ENCODE measurements at places on chromosomes 12 and 14.
A peak's percentile ranks its signal among the peaks of the same experiment; 100 is the strongest.

DNA sequence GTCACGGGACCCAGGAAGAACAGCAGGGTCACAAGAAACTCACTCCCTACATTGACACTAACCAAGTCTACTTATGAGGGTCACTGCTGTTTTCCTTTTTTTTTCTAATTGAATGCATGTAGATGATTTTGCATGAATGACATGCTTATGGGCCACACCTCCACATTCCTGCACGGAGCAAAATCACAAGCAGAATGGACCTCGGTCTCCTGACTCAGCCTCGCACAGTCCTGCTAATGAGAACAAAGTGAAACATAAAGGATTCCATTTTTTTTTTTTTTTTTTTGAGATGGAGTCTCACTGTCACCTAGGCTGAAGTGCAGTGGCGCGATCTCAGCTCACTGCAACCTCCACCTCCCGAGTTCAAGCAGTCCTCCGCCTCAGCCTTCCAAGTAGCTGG is 12.3 kb downstream of the SCARB1 start:
- no peak for DNase-seq

DNA sequence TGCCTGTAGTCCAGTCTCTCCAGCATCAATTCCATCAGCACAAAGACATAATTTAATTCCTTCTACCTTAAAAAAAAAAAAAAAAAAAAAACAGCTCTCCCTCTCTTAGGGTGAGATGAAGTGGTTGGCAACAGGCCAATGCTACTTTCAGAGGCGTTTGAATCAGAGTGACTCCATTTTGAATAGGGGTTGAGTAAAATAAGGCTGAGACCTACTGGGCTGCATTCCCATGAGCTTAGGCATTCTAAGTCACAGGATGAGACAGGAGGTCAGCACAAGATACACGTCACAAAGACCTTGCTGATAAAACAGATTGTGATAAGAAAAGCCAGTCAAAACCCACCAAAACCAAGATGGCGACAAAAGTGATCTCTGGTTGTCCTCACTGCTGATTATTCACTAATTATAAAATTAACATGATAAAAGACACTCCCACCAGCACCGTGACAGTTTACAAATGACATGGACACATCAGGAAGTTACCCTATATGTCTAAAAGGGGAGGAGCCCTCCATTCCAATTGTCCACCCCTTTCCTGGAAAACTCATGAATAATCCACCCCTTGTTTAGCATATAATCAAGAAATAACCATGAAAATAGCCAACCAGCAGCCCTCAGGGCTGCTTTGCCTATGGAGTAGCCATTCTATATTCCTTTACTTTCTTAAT is 6.9 kb upstream of the TCL1B start:
- DNase-seq: no peak

DNA sequence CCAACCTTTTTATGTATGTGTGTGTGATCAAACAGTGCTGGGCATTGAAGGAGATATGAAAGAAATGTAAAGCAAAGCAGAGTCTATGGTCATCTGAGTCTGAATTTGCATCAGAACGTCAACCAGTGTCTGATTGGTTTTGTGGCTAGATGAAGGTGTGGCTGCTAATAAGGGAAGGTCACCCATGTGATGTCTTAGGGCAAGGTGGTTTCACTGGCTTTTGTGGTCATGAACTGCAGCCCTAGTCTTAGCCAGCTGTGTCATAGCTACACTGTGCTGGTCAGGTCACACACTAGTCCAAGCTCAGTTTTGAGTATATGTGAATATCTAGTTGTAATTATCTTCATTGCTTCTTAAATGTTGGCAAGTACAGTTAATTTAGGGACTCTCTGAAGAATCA is 105.8 kb downstream of the TGFB3 start:
- no peak for DNase-seq

- peak; percentile 89 for DNase-seq
Measured at GRCh38 chr14:74905595-74906142, 17.4 kb downstream of the RPS6KL1 start.

DNA sequence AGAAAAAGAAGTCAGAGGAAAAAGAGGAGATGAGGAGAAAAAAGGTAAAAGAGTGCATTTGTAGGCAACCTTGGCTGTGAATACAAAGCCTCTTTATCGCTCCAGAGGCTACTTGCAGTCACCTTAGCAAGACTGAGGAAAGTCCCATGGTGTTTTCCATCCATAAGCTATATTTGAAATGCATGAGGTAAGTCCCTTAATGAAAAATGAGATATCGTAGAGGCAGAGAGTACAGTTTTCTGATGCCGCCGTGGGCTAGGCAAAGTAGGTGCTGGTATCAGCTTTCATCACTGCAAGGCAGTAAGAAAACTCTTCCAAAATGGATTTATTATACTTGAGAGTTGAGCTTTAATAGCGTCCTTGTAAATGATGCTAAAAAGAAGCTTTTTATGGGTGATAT is 186.8 kb downstream of the ASCL1 start:
- no peak for DNase-seq

- DNase-seq: no peak
Measured at GRCh38 chr14:68879841-68880575, 87.1 kb upstream of the ZFP36L1 start.

DNA sequence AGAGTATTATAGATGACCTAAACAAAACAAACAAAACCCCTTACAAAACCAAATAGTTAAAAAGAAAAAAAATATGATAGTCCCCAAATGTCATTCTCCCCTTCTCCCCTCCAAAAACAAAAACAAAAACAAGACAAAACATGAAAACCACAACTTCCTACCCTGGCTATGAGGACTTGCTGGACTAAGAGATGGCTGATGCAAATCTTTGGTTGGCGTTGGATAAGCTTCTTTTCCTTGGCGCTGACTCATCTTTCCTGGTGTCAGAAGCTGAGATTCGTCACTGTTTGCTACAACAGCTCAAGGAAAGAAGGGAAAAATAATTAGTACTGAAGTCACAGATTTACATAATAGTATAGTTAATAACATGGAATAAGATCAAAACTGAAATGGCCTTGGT is 102.5 kb upstream of the BBS10 start:
- no peak for DNase-seq

DNA sequence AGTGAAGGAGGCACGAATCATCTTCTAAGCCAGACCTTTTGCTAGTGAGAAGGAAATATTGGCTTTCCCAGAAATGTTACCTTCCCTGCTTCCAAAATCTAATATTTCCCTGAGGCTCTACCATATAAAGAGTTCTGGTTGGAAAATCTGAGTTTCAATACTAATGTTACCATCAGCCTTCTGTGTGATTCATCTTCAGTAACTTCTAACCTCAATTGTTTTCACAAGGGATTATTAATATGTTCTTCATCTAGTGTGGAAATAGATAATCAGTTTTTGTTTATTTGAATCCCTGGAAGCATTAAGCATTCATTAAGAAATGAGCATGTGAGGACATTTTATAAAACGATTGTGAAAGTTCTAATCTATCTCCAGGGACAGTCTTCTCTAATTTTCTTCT is 720.9 kb downstream of the AACS start:
- no peak for DNase-seq

DNA sequence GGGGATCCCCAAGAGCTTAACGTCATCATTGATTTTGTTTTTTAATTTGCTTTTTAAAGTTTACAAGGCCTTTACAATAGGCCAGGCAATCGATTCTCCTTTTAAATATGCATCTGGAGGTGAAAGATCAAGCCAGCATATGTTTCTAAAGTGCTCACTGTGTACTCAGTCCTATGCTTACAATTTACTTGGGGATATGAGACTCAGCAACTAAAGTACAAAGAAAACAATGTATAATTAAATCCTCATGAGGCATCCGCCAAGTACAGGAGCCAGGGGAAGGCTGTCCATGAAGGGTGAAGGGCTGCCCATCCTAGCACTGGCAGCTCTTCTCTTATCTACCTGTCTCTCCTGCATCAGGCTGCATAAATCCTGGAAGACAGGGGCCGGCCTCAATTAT is 11.8 kb downstream of the CCDC92 start:
- no peak for DNase-seq

DNA sequence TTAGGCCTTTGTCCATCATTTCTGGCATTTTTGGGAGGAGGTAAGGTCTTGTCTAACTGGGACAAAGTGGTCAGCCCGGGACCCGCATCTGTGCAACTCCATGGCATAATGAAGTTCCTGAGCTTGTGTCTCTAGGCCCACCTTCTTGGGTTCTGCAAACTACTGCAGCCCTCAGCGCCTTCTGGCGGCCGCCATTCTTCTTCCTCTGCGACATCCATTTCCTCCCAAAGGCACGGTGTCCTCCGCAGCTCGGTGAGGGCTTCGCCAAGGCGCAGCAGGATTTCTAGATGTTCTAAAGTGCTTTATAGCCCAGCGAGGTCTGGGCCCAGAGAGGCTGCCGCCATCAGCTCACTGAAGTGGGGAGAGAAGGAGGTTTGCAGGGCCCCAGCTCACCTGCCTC is 134.4 kb upstream of the OR4E1 start:
- no peak for DNase-seq

DNA sequence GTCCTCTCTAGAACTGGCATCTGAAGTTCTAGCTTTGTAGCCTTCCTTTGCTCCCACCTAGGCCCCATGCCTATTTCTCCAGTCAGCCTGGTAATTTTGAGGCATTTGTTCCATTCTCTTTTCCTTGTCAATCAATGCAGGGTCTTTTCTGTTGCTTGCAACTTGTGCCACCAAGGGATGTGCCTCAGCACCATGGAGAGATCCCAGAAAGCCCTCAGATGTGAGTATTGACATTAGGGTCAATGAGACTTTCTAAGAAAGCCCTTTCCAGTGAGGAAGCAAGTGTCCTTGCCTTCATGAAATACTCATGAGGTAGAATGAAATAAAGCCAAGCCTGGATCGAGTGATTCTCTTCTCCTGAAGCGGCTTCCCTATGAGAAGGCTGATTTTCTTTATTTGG is 213.9 kb downstream of the SLC15A4 start:
- no peak for DNase-seq

DNA sequence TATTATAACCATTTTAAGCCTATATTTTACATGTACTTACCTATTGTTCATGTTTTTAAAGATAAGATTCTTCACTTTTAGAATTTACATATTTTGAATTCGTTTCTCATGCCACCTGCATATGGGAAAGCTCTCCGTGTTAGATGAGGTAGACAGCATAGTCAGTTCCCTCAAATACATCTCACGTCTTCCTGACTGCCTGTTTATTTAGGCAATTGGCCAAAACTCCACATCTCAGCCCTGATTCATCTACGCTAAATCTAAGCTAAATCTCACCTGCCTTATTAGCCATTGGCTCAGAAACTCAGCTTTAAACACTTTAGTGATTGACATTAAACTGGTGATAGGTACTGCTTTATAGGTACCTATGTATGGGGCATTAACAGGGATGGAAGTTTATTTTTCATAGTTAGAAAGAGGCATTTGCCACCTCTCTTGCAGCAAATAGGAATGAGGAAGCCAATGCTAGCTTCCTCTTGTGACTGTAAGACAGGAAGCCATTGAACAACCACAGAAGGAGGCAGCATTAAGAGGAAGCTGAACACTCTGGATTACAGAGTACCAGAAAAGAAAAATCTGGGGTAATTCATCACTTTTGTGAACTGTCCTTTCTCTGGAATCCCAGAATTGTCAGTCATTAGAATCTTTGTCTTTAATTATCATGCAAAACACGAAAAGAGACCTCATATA is 111.9 kb downstream of the LRFN5 start:
- DNase-seq: no peak

DNA sequence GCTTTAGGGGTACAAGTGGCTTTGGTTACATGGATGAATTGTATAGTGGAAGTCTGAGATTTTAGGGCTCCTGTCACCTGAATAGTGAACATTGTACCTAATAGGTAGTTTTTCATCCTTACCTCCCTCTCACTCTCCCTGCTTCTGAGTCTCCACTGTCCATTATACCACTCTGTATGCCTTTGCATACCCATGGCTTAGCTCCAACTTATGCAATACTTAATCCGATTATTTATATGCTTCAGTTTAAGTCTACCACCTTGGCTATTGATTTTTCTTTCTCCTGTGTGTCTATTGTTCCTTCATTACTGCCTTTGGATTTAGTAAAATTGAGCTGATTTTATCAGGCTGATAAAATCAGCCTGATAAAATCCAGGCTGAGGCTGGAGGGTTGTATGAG is 30.5 kb upstream of the C12orf71 start:
- DNase-seq: no peak

DNA sequence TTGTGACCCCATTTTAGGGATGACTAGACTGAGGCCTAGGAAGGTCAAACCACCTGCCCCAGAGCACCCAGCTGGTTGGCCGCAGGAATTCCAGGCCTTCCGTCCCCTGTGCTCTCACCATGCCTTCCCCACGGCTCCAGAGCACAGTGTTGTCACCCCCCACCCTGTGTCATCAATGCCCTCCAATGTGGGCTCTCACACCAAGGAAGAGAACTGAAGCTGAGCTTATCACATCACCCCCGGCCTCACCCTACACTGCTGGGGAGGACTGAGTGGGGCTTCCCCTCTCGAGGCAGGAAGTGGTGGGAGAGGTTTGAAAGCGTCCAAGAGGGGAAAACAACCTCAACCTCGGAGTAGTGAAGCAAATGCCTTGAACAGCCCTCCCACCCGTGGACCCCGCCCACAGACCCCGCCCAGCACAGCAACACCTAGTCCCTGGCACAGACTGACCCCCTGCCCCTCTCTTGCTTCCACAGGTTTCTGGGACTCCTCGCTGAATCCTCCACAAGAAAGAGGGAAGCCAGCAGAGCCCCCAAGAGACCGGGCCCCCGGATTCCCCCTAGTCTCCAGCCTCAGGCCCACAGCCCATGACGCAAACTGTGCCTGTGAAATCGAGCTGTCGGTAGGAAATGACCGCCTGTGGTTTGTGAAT is 97.2 kb downstream of the LGMN start:
- peak; percentile 89 for DNase-seq

DNA sequence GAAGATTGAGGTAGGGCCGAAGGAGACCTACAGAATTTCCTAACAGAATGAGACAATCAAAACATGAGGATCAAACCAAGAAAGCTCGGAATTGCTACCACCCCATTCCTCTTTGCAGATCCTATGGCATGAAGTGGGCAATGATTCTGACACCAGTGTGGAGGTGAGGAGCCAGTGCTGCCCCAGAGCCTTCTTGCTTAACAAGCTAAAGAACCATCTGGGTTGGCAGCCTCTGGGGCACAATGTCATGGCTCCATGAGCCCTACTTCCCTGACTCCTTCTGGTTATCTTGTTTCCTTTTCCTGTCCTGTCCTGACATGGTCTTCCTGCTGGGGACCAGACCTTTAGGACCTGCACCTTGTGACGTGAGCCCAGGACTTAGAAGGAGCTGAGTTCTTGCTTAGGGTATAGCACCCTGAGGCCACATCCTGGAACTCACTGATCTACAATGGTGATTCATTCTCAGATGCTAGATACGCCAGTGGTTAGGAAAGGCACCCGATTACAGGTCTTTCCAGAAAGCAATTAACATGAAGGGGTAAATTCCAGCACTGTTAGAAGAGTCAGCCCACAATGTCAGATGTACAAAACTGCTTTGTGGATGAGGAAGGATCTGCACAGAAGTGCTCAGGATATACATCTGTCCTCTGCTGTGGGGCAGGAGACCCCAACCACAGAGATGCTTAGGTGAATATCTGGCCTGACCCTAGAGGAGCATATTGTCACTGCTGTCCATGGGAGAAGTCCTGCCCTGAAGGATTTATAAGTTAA is 324.2 kb downstream of the ZFP36L1 start:
- peak; percentile 54 for DNase-seq

- no peak for DNase-seq
Measured at GRCh38 chr12:61871485-61871810, 388.8 kb upstream of the USP15 start.
